ENCODE measurements at places on chromosomes 5 and 9.

- DNase-seq, result no peak
Measured at GRCh38 chr5:72505539-72506157, 1.6 kb downstream of the ZNF366 start.

- peak; percentile 36 for DNase-seq
Measured at GRCh38 chr9:98074115-98074990, 17.8 kb downstream of the NANS start.

- DNase-seq, result no peak
Measured at GRCh38 chr9:128770286-128771030, 1.3 kb downstream of the ZER1 start.

DNA sequence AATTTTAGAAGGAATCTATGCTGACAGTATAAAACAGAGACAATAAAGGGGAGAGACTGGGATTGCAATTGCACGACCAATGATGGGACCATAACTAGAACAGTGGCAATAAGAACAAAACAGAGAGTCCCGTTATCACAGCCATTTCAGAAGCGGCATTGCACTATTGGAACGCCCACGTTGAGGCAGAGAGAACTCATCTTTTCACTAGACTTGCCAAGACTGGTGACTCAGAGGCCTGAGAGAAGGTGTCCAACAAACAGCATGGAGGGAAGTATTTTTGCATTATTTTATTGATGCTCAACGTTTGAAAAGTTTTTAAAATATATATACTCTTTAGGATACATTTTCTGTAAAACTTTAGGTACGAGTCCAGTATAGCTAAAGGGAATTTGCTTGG is 737.7 kb downstream of the TLE1 start:
- DNase-seq, result peak; percentile 11

DNA sequence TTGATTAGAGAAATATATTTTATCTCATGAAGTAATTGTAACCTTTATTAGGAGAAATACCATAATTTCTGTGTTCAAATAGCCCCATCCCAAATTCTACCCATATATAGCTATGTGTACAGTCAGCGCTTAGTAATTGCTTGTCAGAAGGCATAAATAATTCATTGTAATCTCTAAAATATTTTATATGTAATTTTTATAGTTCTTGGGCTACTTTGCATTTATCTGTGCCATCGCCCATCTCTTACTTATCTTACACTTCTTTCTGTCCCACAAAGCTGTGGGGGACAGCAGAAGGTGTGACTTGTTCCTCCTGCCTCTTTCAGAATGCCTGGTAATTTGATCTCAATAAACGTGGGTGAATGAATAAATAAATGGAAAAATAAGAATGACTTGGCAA is 5.5 kb downstream of the ADAMTSL1 start:
- no peak for DNase-seq

GRCh38 chr5:108625654-108626053 is 122.0 kb upstream of the FER start:
- no peak for DNase-seq

Data from Daoy (cell line).